ENCODE measurements at places on chromosomes 12 and 14. TPM values are rescaled to one million over a fixed set of nuclear protein-coding genes. Genes with fewer than 3 reads are reported as not detected.

DNA sequence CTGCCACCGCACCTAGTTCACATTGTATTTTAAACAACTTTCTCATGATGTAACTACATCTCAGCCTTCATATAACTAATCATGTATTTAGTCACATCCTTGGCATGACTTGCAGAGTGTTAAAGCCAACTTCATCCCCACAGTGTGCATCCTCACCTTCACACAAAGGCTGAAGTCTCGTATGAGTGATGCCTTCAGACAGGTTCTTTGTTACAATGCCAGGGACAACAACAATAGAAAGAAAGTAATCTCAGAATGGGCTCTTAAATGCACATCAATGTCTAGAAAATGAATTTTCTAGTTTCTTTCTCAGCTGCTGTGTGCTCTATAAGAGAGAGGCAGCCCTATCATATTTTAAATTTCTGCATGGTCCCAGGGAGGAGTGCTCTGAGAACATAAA, 221.3 kb downstream of the DIO2 start:
- DNase-seq: no peak

- DNase-seq: no peak
Observed at GRCh38 chr14:36771028-36771640, 109.5 kb downstream of the PAX9 start.

- no peak for DNase-seq
Observed at GRCh38 chr14:87312894-87313205, 680.1 kb downstream of the GALC start.

GRCh38 chr14:68343534-68344118, 449.2 kb downstream of the ZFP36L1 start:
- DNase-seq: peak; percentile 40

DNA sequence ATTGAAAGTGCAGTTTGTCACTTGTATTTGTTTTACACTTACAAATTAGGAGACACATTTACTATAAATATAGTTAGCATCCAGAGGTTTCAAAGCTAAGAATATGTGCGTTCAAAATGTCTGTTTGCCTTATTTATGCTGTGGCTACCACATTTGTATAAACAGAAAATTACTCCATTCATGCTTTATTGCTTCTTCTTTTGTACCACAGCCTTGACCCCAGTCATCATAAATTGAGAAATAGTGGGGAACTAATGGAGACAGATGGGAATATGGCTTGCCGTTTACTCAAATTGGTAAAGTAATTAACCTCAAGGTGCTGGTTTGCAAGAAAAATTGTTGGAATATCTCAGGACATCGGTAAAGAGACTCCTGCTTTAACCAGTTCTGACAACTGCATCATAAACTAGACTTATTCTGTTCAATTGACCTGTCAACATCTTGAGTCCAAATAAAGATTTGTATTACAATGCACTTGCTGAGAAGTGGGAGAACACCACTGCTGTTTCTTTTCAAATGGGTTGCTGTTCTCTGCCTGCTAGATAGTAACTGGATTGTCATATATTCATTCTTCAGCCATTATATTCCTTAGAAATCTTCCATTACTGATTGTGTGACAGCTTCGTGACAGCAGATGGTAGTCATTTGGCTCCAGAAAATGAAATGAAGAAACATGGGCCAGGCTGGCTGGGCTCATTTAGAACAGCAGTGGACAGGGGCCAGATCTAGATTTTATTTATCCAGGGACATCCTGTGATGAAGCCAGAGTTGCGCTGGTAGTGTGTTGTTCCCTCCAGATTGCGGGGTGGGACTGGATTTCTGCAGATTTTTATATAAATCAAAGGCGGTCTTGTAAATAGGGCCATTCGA, 354.4 kb downstream of the EGLN3 start:
- DNase-seq: no peak

- DNase-seq: peak; percentile 95
Observed at GRCh38 chr12:6370994-6371754, 4.2 kb downstream of the SCNN1A start.

The HOXC11 gene
- not detected for total RNA-seq

The CD163L1 gene
- total RNA-seq: 0.22 TPM

- DNase-seq: no peak
Observed at GRCh38 chr12:57340104-57340503, 89.1 kb upstream of the STAC3 start.

DNA sequence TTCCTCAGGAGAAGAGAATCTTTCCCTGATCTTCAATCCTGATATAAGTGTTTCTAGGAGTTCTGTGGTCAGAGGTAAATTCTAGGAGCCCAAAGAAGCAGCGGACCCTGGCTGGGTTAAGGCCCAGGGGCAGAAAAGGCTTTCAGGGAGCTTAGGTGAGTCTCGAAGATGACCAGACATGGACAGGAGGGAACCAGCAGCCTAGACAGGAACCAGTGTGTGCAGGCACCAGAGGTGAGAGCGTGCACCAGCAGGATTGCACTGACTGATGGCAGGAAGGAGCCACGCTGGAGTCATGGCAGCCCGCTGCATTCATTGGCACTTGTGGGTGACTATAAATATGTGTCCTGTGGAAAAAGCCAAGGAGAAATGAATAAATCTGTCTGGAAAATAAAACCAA, 489.9 kb downstream of the BCL11B start:
- no peak for DNase-seq

- no peak for DNase-seq
Observed at GRCh38 chr12:92385296-92385695, 239.7 kb upstream of the BTG1 start.

Measured in H7 (cell line).